ENCODE measurements at places on chromosomes 4 and X.
A peak's percentile ranks its signal among the peaks of the same experiment; 100 is the strongest.

GRCh38 chr4:142365391-142365790 is 480.7 kb downstream of the INPP4B start:
- no peak for DNase-seq

DNA sequence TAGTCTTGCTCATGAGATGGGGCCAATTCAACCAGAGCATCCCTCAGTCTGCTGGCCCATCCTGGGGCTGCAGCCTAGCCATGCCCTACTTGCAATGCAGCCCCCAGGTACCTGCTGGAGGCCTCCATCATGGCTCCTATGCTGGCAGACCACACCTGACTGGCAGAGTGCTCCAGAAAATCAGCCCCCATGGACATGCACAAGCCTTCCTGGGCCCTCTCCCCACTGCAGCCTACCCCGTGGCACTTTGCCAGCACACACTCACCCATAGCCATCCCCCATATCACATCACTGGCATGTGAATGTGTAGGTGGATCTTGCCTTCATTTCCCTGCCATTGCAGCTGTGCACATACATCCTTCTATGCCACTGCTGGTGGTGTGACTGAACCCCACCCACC is 381.8 kb downstream of the UBE2NL start:
- DNase-seq: no peak

DNA sequence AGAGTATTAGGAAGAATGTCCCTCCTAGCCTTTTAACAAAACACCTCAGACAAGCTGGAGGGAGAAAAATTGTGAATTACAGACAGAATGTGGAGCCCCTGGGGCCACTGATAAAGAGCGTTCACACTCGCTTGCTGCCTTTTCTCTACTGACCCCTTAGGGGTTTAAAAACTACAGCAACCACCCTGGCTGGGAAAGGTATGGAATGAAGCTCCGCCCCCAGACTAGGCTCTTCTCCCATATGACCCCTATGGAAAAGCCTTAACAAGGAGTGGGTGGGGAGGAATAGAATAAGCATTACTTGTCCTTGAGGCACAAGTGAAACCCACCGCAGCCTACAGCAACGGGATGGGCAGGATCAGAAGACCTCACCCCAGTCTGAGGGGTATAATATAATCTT is 26.3 kb downstream of the ANKRD50 start:
- no peak for DNase-seq

DNA sequence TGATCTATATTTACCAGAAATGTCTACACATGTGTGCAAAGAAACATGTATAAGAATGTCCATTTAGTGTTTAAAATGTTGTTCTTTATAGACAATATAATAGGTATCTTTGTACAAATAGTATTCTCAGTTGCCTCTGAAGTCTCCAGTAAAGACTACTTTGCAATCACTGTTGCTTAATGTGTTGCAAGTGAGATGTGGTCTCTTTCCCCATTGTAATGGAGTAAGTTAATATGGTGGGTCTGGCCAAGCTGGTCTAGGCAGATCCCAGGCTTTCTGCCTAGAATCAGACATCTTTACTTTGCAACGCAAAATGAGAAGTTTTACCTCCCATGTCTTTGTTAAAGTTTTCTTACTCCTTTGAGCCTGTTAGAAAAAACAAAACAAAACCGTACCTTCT is 144.8 kb downstream of the GABRA3 start:
- no peak for DNase-seq

- DNase-seq: peak; percentile 63
Observed at GRCh38 chr4:147732518-147733235, 789 bp downstream of the ARHGAP10 start.
